ENCODE measurements at places on chromosomes 11 and 22.

- DNase-seq, result no peak
Observed at GRCh38 chr11:46208803-46209202, 68.7 kb upstream of the CREB3L1 start.

- no peak for DNase-seq
Observed at GRCh38 chr11:59418156-59418555, 8.1 kb downstream of the OR5A2 start.

GRCh38 chr11:99601179-99601578 is 580.4 kb downstream of the CNTN5 start:
- no peak for DNase-seq

DNA sequence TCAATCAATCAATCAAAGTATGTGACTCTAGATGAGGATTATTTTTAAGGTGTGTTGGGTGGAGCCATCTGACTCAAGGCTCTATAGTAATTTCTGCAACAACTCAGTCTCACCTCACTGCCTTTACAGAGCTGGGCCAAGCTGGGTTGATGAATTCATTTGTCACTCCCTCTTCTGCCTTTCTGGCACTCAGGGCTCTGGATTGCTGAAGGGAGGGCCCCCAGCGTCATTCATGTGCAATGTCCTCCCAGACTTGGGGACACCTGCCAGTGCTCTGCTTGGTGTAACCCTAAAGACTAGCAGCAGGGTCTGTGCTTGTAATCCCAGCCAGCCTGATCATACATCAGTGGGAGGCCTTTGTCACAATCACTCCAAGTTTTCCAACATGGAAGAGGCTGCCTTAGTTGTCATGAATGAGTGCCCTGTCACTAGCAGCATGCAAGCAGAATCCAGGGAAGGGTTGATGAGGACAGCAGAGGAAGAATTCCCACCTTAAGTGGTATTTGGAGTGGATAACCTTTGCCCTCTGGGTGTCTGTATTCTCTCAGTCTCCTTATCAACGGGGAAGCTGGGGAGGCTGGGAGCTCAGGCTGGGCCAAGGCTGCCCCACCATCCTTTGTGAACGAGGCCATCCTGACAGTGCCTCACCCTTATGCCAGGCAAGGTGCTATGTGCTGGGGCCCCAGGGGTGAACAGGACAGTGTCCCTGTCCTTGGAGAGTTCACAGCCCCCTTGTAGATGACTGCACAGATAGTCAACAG is 2.0 kb upstream of the TP53I11 start:
- no peak for DNase-seq

DNA sequence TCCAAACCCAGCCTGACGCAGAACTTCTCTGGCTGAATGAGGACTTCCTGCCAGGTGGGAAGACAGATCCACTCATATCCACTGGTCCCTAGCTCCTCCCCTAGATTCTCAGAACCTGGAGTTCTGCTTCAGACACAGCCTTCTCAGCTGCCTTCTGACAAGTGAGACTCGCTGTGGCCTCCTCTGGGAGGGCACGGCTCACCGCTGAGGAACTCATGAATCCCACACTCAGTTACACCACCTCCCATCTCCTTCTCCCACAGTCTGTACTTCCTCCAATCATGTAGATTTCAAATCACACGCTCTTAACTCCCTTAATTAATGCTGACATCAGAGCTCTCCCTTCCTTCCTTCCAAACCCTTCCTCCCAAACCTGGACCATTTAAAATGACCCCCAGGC is 86.4 kb upstream of the TMEM45B start:
- no peak for DNase-seq

- no peak for DNase-seq
Observed at GRCh38 chr11:128404437-128404836, 182.9 kb downstream of the ETS1 start.

GRCh38 chr11:45374653-45375059 is 88.5 kb upstream of the SYT13 start:
- DNase-seq, result no peak

GRCh38 chr11:83025267-83025704 is 46.4 kb downstream of the RAB30 start:
- DNase-seq, result no peak

- no peak for DNase-seq
Observed at GRCh38 chr11:112017538-112017937, 7.7 kb upstream of the DLAT start.

DNA sequence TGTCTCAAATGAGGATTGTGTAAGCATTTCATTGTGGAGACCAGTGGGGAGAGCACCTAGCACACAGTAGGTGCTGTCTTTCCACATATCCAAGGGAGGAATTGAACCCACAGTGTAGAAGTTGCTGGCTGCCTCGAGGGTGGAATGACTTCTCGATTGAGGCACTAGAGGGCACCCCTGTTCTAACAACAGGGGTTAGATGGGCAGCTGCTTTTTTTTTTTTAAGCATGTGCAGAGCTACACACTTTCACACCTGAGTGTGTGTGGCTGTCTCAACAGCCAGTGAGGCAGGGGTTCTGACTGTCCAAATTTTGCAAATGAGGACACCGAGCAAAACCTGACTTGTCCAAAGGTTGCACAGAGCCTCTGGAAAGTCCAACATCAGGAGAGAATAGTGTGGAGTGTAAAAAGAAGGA is 118.2 kb upstream of the CRYBB3 start:
- no peak for DNase-seq

GRCh38 chr11:94032066-94032465 is 10.9 kb downstream of the HEPHL1 start:
- DNase-seq, result no peak

- DNase-seq, result no peak
Observed at GRCh38 chr11:73851046-73851764, 25.4 kb downstream of the COA4 start.

GRCh38 chr11:9771071-9771511 is 107.2 kb downstream of the SWAP70 start:
- no peak for DNase-seq

- DNase-seq, result no peak
Observed at GRCh38 chr11:104151404-104152204, 12.3 kb downstream of the PDGFD start.

GRCh38 chr11:36453678-36454077 is 56.4 kb downstream of the TRAF6 start:
- DNase-seq, result no peak

DNA sequence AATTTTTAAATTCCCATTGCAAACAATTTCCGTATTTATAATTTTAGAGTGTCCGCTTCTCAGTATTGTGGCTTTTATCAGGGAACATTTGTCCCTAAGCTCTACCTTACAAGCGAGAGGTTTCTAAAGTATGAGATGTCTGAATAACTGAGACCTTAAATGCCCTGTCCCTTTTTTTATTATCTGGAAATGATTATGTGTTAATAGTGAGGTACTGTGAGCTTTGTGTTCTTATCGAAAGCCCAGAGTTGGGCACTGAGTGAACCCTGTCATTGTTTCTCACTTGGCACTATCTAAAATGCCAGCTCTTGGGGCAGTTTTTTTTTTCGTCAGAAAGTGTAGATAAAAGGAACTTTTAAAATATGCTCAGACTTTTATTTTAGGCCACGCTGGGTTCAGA is 9.5 kb downstream of the CTTN start:
- DNase-seq, result no peak

GRCh38 chr11:64152841-64153691 is 12.8 kb downstream of the MACROD1 start:
- peak; percentile 51 for DNase-seq

DNA sequence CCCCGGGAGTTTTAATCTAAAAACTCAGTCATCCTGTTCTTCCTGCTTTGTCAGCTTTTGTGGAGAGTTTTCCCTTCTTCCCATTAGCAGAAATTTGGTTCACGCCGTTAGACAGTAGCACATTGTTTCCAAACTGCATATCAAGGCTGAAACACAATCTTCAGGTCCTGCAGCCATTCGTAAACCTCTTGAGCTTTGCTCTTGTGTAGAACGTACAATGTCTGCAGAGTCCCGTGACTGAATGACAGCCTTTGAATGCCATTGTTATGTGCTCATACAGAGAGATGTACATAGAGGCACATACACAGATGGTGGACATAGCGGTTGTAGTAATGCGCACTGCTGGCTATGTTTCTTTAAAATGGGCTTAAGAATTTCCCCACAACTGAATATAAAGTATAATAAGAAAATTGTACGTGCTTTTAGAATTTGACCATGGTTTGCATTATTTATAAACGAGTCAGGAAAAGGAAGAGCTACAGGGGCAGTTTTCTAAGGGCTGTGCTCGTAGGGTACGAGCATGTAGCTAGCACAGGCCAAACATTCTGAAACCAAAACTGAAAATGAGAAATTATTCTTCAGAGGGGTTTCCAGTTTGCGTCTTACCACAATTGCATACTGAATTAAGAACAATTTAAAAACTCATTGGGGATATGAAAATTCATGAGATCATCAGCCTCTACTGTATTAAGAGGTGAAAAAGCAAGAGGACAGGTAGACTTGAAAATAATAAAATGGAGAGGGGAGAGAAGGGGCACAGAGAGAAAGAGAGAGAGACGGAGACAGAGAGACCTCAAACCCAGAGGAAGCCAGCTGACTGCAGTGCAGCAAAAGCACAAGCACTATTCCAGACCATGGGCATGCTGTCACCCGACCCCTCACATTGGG is 310.1 kb downstream of the CADM1 start:
- no peak for DNase-seq

DNA sequence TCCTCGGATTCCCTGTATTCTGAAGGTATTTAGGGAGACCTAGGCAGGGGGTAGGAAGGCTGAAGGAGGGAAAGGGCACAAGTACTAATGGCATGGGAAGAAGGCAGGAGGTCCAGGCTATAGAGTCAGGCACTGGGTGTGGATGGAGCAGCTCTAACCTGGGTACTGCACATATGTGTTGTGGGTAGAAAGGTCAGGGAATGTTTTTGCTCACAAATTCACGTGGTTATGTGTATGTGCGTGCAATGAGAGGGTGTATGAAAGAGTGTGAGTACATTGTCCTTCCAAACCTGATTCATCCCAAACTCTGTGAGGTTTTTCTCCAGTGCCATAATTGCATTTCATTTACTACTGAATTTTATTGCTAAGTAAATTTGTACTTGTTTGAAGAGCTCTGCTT is 23.2 kb downstream of the DNHD1 start:
- DNase-seq, result no peak

DNA sequence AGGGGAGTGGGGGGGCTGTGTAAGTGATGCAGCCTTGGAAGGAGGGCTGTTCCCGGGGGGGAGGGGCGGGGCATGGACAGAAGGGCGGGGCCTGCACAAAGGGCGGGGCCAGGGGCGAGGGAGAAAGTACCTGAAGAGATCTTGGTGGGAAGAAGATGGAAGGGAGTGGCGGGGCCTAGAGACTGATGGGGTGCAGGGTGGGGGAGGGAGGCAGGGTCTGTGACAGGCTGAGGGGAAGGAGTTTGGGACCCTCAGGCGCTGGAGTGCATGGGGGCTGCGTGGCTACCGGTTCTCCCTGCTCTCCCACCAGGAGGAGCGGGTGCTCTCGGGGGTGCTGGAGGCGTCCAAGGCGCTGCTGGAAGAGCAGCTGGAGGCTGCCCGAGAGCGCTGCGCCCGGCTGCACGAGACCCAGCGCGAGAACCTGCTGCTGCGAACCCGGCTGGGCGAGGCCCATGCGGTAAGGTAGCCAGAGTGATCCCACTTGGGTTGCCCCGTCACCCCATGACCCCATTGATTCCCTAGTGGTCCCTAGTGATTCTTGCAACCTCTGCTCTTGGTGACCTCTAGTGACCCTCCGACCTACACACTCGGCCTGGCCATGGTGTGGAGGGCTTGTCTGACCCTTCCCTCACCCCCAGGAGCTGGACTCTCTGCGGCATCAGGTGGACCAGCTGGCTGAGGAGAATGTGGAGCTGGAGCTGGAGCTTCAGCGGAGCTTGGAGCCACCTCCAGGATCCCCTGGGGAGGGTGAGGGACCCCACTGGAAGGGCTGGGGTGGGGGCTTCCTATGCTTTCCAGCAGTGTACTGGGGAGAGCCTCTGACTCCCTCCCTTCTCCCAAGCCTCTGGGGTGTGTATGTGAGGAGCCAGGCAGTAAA is 3.1 kb downstream of the CCDC88B start:
- no peak for DNase-seq

GRCh38 chr22:28608546-28608945 is 71.1 kb downstream of the TTC28 start:
- no peak for DNase-seq

GRCh38 chr11:134414766-134415765 is 3.0 kb upstream of the B3GAT1 start:
- no peak for DNase-seq

- DNase-seq, result no peak
Observed at GRCh38 chr11:69326622-69327219, 32.8 kb downstream of the MYEOV start.

GRCh38 chr11:8810540-8811301 is 100.3 kb upstream of the AKIP1 start:
- DNase-seq, result no peak

DNA sequence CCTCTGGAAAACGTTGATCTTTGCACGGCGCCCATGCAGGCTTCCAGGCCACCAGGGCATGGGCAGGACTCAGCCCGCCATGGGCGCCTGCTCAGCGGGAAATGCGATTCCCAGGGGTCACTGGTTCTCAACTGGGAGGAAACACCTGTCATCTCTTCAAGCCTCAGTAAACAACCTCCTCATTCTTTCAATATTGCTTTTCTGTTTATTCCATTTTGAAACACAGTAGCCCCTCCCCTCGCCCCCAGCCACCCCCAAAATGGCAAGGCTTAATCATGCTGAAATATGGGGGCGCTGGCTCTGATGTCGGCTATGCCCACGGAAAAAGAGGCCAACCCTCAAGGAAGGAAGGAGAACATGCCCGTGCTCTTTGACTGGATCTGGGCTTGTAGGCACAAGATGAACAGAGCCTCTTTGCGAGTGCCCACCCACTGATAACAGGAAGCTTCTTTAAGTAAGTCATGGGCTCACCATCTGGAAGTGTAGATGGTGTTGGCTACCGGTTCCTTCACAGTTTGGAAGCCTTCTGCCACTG is 594 bp upstream of the POU2AF1 start:
- no peak for DNase-seq

DNA sequence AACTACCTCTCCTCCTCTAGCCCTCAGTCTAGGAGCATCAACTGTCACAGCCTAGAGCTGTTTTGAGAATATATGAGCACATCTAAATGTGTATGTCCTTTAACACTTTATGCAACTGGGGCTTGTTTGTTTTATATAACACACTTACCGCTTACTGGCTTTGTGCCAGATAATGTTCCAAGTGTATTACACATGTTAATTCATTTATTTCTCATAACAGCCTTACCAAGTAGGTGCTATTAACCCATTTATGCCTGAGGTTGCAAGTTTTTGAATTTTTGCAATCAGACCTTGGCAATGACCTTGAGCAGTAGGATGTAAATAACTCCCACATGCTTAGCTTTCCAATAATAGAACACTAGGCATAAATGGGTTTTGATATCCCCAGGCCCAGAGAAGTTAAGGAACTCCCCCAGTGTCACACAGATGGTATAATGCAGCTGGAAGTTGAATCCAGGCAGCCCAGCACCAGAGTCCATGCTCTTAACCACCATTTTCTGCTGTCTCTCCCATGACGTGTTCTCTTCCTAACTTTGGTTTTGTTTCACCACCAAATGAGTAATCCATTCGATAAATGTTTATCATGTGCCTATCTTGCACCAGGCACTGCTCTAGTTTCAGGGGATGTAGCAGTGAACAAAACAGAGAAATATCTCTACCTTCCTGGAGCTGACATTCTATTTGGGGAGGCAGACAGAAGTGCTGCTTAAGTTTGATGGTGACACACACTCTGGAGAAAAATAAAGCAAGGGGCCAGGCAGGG is 23.1 kb downstream of the PRDM11 start:
- no peak for DNase-seq

Data from stimulated activated CD8-positive, alpha-beta memory T cell treated with anti-CD3 and anti-CD28 coated beads, Interleukin-7, amount 100 ng/mL, for 48 hours (primary cell).